ENCODE measurements at places on chromosomes 1 and 21.

DNA sequence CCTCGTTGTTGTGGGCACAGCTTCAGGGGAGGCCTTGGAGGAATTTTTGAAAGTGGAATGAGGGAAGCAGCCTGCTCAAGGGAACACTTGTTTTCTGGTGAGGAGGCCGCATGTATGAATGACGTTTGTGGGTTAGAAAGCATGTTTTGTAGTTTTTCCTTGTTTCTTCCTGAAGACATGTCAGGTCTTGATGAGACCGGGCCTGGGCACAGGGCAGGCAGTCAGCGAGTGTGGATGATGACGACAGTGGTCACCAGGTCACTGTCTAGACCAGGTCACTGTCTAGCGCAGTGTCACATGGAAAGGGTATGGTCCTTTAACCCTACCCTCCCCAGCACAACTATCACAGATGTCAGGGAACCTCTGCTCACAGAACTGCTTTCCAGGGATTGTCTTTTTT is 7.3 kb downstream of the PSEN2 start:
- DNase-seq = no peak

DNA sequence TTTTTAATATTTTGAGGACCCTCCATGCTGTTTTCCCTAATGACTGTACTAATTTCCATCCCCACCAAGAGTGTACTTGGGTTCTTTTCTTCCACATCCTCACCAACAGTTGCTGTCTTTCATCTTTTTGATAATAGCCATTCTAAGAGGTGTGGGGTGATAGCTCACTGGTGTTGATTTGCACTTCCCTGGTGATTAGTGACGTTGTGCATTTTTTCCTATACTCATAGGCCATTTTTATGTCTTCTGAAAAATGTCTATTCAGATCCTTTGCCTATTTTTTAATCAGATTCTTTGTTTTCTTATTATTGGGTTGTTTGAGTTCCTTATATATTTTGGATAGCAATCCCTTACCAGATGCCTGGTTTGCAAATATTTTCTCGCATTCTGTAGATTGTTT is 64.2 kb downstream of the FCRL5 start:
- DNase-seq = no peak

- DNase-seq = no peak
Measured at GRCh38 chr1:54355931-54356679, 50.1 kb downstream of the SSBP3 start.

GRCh38 chr1:4140821-4141220 is 240.7 kb upstream of the C1orf174 start:
- DNase-seq = no peak

- DNase-seq = no peak
Measured at GRCh38 chr1:69524015-69524414, 43.7 kb upstream of the LRRC7 start.

GRCh38 chr1:118335331-118335732 is 150.3 kb upstream of the SPAG17 start:
- DNase-seq = no peak

- no peak for DNase-seq
Measured at GRCh38 chr21:34201481-34201858, 128.1 kb downstream of the MRPS6 start.

DNA sequence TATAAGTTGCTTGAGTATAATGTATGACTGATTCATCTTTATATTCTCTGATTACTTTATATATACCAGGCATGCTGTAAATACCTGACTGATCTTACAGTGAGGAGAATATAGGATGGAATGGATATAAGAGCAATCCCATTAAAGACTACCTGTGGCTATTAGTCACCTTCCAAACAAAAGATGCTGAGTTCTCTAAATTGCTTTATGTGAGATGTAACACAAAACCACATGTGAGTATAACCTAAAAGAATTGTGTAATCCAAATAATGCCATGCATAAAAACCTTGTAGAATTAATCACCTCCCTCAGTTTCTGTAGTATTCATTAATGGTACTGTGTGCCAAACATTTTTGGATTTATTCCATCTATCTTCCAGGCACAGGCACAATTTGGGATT is 134.6 kb upstream of the LRRC7 start:
- DNase-seq = no peak

DNA sequence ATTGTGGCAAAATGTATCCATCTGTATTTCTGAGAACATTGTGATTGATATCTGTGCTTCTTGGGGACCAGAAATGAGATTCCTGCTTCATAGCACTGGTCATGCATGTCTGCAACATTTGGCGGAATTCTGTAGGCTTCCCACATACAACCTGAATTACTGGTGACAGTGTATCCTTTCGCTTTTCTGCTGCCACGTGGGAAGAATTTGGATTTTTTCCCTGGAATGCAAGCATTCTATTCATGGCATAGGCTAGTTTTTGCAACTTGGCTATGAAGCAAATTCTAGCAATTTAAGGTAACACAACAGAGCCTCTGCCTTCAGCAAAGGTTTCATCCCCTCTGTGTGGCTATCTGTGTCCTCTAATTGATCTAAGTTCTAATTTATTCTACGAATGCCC is 85.9 kb downstream of the BCAR3 start:
- no peak for DNase-seq

DNA sequence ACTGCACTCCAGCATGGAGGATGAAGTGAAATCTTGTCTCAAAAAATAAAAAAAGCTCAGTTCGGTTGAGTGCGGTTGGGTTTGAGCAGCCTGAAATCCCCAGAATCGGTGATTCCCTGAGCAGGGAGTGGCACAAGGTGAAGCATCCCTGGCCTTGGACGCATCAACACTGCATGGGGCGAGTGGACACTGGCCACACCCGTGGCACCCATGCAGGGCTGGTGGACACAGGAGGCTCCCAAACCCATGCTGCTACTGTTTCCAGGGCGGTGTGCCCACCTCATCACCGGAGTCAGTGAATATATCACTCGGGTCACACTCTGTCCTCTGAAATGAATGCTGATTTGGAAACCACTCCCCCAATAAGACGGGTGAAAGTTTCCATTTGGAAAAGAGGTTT is 53.4 kb upstream of the ACTRT2 start:
- DNase-seq = no peak

GRCh38 chr1:153262070-153262366 is 2.5 kb downstream of the LORICRIN start:
- DNase-seq = no peak

DNA sequence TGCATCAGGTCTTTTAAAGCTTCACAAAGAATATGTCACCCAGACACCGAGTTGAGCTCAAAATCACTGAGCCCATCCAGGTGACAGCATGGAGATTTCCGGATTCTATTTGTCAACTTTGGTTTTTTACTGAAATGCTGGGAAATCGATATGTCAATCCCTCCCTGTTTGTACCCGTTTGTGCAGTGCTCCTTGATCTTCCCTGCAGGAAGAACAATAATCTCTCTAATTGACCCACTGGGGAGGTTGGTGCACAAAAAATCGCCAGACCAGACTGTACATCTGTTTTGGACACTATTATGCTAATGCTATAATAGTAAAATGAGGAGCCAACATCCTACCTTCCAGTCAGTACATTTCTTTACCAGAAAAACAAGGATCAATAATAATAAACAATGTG is 1.8 kb downstream of the BARHL2 start:
- no peak for DNase-seq

DNA sequence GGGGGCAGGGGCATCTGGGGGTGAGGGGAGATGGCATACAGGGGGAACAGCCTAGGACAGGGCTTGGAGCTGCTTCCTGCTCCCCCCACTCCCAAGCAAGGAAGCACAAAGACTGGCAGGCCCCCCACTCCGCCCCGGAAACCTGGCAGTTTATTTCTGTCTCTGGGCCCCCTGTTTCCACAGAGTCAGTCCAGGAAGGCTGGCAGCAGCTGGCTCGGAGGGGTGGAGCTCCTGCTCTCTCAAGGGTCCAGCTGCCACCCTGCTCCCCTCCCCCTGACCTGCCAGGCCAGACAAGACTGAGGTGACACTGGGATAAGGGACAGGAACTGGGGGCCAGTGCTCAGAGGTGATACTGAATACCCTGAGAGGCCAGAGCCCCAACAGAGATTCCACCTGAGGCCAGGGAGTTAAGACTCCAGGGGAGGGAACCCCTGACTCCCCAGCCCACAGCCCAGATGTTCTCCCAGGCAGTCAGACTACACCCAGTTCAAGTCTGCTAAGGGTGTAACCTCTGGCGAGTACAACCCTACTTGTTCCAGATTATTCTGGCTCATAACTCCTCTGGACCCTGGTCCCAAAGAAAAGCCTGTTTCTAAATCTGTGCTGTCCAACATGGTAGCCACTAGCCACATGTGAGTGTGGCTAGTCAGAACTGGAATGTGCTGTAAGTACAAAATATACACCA is 26.3 kb downstream of the AHDC1 start:
- no peak for DNase-seq

DNA sequence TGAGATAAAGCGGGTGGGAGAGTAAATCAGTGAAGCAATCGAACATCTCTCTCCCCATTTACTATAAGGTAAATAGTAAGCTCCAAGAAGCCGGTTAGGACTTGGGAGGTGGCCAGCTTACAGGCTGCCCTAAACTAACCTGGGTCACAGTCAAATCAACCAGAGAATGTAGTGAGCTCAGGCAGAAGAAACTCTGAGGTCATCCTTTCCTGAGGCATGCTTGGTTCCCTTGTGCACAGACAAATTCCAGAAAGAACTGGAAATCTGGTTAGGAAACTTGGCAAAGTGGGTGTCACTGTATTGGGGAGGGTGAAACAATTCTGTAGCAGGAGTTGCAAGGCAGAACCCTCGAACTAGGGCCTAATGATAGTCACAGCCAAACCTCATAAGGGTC is 72.5 kb downstream of the NTMT2 start:
- DNase-seq = no peak

- DNase-seq = no peak
Measured at GRCh38 chr1:205576805-205577761, 54.7 kb downstream of the ELK4 start.

- no peak for DNase-seq
Measured at GRCh38 chr21:35614396-35614921, 445.9 kb downstream of the SETD4 start.

DNA sequence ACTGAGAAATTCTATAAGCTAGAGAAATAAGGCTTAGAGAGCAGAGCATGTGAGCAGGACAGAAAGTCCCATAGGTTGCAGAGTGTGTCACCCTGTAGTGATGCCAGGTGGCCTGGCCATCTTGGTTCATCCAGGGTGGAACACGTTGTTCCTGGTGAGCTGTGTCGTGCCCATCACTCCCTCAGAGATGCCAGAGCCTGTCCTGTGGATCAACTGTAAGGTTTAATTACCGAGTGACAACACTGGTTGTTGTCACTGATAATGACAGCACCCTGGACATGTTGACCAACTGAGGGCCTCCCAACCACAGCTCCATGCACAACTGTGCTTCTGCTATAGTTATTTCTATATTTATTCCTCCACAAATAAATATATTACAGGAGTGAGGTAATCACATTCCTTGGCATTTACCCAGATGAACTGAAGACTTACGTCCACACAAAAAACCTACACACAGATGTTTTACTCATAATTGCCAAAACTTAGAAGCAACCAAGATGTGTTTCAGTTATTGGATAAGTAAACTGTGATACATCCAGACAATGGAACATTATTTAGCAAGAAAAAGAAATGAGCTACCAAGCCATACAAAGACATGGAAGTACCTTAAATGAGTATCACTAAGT is 6.2 kb downstream of the C1orf198 start:
- DNase-seq = no peak

GRCh38 chr21:42627527-42628289 is 25.7 kb upstream of the PDE9A start:
- DNase-seq = no peak

GRCh38 chr1:41365772-41366454 is 4.7 kb downstream of the FOXO6 start:
- DNase-seq = no peak

DNA sequence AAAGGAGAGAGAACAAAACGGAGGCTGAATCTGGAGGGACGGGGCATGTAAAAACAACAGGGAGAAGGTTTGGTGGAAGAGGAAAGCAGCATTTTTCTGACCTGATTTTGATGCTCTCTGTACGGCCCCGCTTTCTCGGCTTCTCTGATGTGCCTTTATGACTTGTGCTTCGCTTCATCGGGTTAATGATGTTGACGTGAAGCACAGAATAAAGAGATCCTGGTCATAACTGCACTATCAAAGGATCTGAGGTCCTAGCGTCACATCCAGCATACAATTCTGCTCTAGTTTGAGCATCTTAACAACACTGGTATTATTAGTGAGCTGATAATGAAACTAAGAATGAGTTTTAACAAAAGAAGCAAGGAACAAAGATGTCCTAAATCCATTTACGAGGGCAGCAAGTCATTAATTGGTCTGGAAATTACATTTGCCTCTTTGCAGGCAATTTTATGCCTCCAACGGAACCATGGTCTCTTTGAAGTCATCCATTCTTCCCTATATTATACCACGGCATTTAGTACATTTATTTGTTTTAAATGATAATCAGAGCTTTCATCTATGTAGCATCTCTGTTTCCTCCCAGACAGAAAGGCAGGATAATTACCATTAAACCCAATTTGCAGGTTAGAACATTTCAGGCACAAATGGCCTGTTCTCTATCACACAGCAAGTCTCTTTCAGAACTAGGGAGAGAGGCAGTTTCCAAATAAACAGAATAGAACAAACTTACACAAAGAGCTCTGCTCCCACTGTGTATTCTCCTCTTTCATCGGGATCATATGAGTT is 45.3 kb upstream of the B3GALNT2 start:
- DNase-seq = no peak

DNA sequence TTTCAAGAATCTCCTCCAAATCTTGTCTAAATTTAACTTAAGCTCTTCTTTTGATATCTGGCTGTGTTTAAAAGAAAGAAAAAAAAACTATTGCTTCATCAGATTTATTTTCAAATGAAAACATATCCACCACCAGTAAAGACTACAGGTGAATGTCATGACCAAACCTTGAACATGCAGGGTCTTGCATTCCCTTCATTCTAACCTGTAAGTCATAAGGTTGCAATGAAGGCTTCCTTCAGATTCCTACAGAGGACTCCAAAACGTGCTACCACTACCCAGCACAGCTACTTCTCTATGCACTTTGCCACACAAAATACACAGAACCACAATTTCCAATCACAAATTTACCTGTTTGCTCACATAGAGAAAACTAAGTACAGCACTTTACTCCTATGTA is 26.3 kb downstream of the FRRS1 start:
- no peak for DNase-seq

- no peak for DNase-seq
Measured at GRCh38 chr1:76065270-76065669, 9.3 kb upstream of the ST6GALNAC3 start.

DNA sequence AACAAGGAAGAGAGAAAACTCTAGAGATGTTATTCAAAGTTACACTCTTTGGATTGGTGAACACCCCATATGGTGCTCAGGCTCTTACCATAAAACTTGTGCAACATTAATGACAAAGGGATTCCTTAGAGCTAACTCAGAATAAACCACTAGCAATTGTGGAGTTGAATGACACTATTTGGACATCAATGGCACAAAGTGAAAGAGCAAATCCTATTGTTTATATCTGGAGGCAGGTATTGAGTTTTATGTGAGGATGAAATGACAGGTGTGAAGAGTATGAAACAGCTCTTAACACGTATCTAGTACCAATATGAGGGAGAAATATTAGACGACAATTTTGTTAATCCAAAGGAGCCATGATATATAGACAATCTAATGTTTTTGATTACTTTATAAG is 584.9 kb upstream of the PBX1 start:
- no peak for DNase-seq

GRCh38 chr1:29469457-29469856 is 233.1 kb downstream of the PTPRU start:
- no peak for DNase-seq
